ENCODE measurements at places on chromosomes 5 and 9.

DNA sequence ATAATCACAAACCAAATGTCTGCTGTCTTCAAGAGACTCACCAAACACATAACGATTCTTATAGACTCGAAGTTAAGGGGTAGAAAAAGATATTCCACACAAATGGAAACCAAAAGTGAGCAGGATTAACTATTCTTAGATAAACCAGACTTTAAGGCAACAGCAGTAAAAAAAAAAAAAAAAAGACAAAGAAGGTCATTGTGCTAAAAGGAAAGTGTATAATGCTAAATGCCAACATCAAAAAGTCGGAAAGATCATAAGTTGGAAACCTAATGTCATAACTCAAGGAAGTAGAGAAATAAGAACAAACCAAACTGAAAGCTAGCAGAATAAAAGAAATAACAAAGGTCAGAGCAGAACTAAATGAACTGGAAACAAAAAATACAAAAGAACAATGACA is 714.6 kb downstream of the SEMA5A start:
- no peak for DNase-seq

DNA sequence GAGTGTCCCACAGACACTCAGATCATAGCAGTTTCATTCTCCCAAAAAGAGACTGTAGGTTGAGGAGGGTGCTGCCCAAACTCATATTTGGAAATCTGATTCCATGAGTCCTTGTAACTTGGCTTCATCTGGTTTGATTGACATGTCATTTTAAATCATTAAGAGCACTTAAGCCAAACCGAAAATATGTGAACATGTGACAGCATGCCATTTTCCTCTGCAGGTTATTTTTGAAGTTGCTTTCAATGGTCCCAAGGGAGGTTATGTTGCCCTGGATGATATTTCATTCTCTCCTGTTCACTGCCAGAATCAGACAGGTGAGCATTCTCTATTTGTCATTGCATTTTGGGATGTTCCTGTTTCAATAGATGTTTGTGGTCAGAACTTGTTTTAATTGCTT is 87.6 kb downstream of the MAMDC2 start:
- no peak for DNase-seq

DNA sequence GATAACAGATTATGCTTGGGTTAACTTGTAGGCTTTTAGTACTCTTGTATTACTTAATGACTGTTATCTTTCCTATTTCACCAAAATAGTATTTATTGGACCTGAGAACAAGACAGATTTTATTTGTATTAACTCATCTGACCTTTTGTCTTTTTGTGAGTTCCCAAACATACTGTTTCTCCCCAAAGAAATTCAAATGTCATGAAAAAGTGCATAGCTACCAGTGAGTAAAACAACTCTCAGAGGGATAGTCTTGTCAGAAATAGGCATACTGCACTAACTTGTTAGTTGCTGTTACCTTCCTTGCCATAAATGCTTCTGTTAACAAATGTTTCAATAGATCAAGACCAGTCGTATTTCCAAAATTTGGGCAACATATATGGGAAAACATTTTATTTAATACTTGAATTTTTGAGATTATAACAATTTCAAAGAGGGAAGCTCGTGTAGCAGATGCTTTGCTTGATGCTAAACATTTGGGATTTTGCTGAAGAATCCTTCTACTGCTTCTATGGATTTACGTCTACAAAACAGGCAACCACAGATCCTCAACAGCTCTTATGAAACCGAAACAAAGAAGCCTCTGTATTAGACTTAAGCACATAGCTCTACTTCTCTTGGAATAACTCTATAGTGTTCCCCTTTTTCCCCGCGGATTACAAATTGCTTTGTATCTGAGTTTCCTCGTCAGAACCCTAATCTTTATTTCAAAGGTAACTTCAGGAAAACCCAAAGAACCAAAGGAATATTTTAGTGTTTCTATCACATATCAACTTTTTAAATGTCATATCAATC is 248.8 kb downstream of the MCTP1 start:
- DNase-seq = no peak

DNA sequence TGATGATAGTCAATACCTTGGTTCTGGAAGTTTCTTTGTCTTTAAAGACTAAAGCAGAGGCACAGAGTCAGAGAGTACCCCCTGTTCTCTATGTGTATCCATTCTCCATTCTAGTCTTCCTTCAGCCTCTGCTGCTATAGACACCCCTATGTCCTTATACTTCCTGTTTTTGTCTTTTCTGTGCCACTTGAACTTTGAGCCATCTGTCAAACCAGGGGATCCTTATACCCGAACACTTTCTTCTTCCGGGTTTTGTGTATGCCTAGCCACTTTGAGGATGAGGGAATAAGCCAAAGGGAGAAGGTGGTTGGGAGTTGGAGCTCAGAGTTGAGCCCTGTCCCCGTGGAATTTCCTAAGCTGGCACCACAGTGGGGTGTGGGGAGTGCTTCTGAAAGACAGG is 61.1 kb upstream of the IL6ST start:
- DNase-seq = no peak

DNA sequence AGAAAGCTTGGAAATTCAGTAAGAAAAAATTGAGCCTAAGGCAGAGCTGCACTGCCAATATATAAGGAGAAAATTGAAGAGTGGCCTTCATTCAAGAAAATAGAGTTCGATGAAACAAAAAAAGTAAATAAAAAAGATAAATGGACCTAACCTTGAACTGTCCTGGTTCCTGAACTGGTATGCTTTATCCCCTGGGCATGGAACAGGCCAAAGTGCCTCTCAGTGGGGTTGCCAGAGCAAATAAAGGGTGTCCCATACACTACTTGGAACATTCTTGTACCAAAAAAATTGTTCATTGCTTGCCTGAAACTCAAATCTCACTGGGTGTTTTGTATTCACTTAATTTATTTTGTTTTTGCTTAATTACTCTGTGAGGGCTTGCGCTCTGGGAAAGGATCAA is 42.2 kb upstream of the TUT7 start:
- no peak for DNase-seq

GRCh38 chr5:113397046-113397445 is 37.7 kb downstream of the TSSK1B start:
- DNase-seq = no peak

DNA sequence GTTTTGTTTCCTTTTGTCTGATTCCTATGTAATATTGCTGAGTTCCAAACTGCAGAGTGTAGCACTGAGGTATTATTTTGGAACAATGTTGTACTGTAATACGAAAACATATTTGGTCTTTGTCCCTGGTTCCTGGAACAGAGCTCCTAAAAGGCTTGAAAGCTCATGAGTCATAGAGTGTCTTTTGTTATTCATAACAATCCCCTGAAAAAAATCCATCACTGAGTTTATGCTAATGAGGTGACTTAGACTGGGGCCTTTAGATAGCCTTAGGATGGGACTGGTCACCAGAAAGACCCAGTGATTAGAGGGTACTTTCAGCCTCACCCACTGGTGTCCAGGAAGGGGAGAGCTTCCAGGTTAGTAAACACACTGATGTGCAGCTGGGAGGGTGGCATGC is 132.7 kb upstream of the POU5F2 start:
- DNase-seq = no peak

- DNase-seq = no peak
Measured at GRCh38 chr5:76709762-76710161, 6.2 kb upstream of the F2R start.

DNA sequence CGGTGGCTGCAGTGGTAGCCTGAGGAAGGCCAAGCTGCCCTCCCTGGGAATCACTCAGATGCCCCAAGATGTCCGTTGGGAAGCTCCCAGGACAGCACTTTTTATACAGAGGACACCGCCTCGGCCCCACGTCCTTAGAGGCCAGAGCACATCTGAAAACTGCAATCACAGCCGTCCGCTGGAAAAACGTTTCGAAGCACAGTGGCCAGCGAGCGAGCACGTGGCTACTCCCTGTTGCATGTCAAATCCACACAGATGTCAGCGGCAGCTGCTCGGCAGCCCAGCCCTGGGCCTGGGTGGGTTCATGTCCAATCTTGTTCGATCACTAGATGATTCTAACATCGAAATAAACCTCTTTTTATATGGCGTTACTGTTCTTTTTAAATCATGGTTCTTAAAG is 8.9 kb downstream of the PPP1R26 start:
- DNase-seq = no peak

DNA sequence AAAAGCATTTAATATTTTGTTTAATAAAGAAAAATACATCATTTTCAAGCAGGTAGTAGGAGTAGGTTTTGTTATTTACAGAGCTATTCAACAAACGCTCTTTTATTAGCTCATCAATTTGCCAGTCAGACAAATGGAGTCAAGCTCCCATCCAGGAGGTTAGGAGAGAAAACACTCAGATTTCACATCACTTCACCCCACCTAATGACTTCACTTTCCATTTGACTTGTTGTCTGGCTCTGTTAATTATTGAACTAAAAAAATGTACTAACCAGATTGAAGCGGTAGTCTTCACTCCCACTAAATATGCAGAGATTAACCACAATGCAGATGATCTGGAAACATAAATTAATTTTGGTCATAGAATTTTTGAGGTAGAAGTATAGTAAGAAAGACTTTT is 193.6 kb upstream of the VCAN start:
- DNase-seq = no peak

DNA sequence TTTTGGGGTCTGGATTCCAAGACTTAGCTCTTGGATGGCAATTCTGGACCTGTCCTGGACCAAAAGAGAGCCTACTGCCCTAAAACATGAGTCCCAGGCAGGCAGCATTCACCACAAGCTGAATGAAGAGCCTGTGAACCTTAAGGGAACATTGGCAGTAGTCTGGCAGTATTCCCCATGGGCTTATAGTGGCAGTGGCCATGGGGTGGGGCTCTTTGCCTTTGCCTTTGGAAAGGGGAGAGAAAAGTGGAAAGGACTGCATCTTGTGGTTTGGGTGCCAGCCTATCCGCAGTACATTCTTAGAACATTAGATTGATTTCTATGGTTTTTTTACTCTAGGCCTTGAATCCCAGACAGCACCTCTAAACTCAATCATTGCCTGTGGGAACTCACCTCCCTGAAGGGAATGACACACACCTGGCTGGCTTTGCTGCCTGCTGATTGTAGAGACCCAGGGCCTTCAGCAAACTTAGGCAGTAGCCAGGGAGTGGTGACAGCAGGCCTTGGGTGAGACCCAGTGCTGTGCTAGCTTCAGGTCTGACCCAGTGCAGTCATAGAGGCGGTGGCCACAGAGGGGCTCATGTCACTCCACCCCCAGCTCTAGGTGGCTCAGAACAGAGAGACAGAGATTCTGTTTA is 216.3 kb downstream of the CETN3 start:
- no peak for DNase-seq

DNA sequence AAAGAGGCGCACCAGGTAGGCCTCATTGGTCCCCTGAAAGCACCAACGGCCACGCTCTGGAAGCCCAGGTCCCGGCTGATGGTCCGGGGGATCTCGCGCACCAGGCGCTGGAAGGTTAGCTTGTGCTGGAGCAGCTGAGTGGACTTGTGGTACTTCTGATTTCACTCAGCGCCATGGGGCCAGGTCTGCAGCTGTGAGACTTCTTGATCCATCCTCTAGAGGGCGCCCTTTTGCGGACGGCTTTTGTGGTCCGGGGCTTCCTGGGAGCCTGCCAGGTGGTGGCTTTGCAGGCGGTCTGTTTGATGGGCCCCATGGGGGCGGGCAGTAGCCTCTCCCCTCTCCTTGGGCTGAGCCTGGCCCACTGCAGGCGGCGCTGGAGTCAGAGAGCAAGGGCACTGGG is 10.4 kb downstream of the TAF11L12 start:
- no peak for DNase-seq

- DNase-seq = no peak
Measured at GRCh38 chr9:133733796-133734533, 4.2 kb downstream of the SARDH start.

- DNase-seq = no peak
Measured at GRCh38 chr5:141031006-141031405, 20.2 kb upstream of the PCDHB1 start.
